ENCODE measurements at places on chromosomes 4 and X.

DNA sequence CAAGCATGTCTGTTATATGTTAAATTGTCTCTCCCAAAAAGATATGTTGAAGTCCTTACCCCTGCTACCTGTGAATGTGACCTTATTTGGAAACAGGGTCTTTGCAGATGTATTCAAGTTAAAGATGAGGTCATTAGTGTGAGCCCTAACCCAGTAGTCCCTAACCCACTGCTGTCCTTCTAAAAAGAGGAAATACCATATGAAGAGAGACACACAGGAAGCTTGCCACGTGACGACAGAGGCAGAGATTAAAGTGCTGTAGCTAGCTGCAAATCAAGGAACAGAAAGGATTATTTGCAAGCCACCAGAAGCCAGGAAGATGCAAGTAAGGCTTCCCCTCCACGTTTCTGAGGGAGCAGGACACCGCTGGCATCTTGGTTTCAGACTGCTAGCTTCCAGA is 150.1 kb downstream of the HNRNPD start:
- DNase-seq: no peak

GRCh38 chrX:153635788-153636668 is 11.0 kb upstream of the DUSP9 start:
- no peak for DNase-seq

DNA sequence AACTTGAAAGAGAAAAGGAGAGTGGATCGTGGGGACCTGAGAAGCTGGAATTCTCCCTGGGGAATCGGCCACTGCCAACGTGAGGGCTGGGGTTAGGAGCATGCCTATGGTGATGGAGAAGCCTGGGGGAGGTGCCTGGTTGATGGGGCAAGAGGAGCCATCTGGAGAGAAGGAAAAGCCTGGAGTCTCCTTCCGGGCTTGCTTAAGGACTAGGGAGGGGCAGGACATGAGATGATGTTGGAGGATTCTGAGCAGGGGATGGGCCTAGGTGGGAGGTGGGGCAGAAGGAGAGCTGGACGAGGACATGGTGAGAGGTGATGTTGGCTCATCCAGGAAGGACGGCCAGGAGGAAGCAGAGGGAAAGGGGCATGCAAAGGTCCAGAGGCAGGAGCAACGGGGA is 35.0 kb upstream of the GYG2 start:
- no peak for DNase-seq

- no peak for DNase-seq
These were observed 5.5 kb downstream of the ZNF827 start for GRCh38 chr4:145933134-145933533.

DNA sequence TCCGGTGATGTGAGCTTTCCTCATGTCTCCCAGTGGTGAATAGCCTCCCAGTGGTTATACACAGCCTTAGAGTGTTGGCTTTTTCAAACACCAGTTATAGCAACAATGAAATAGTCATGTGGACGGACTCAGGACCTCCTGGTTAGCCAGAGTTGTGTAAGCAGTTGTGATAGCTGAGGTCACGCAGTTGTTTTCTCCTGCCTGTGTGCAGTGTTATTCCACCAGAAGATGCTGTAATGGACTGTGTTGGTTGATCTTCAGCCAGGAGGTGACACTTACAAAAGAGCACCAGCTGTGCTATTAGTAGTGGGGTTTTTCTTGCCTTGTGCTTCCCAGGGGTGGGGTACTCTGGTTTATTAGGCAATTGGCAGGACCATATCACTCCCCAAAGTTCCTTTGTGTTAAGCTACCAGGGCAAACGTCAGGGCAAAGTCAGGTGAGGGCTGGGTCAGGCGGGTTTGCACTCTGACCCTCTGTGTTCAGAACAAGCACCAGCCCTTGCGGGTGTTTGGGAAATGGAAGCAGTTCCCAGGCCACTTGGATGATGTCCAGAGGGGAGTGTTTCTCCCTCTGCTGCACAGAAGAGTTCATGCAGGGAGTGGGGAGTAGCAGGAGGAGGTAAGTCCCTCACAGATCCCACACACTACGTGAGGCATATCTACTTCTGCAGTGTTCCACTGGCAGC is 252.6 kb downstream of the TMEM47 start:
- no peak for DNase-seq

DNA sequence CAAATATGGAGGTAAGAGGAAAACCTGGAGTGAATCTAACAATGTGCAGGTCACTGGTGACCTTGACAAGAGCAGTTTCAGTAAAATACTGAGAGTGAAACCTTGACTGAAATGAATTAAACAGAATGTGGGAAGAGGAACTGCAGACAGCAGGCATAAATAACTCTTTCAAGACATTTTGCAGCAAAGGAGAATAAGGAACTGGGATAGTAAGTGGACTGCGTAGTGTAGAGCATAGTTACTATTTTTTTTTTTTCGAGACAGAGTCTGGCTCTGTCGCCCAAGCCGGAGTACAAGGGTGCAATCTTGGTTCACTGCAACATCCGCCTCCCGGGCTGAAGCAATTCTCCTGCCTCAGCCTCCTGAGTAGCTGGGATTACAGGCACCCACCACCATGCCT is 24.0 kb downstream of the RBMX start:
- DNase-seq: no peak

DNA sequence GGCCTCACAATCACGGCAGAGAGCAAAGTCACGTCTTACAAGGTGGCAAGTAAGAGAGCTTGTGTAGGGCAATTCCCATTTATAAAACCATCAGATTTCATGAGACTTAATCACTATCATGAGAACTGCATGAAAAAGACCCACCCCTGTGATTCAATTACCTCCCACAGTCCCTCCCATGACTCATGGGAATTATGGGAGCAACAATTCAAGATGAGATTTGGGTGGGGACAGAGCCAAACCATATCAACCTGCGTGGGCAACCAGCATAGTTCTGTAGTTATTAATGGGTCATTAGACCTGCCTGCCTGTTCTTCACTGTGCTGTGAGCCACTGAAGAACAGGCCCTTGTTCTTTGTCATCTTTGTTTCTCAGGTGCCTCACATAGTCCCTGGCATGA is 593.7 kb upstream of the BOD1L1 start:
- DNase-seq: no peak

- no peak for DNase-seq
These were observed 67.3 kb upstream of the VBP1 start for GRCh38 chrX:155148724-155149537.
